ENCODE measurements at places on chromosomes 16 and 17.

DNA sequence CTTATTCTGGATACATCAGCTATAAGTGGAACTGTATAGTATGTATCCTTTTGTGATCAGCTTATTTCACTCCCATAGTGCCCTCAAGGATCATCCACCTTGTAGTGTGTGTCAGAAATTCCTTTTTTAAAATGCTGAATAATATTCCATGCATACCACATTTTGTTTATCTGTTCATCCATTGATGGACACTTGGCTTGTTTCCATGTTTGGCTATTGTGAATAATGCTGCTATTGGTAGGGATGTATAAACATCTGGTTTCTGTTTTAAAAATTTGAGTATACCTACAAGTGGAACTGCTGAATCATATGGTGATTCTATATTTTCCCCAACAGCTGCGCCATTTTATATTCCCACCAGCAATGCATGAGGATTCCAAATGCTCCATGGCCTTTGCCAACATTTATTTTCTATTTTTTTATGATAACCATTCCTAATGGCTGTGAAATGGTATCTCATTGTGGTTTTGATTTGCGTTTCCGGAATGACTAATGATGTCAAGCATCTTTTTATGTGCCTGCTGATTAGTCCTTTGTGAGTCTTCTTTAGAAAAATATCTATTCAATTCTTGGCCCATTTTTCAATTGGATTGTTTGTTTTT is 11.6 kb downstream of the RCVRN start:
- no peak for DNase-seq

GRCh38 chr16:11582157-11582814 is 4.4 kb downstream of the LITAF start:
- DNase-seq: no peak

- DNase-seq: no peak
Observed at GRCh38 chr17:37158290-37158689, 209.5 kb downstream of the AATF start.

DNA sequence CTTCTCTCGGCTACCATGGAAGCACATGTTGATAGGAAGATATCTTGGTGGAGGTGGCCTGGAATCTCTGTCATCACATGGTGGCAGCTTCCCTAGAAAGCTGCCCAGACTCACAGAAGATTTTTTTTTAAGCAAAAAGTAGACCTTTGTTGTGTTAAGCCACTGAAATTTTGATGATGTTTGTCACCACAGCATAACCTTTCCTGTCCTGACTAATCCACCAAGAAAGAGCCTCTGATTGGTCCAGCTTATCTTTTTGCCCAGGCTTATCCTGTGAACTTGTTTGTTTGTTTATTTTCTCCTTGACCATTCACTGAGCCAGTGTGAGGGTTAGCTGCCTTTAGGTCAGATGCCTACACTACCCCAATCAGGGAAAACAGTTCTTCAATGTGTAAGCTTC is 96.5 kb upstream of the LHX1 start:
- no peak for DNase-seq

- no peak for DNase-seq
Observed at GRCh38 chr17:72165867-72166439, 45.1 kb downstream of the SOX9 start.

DNA sequence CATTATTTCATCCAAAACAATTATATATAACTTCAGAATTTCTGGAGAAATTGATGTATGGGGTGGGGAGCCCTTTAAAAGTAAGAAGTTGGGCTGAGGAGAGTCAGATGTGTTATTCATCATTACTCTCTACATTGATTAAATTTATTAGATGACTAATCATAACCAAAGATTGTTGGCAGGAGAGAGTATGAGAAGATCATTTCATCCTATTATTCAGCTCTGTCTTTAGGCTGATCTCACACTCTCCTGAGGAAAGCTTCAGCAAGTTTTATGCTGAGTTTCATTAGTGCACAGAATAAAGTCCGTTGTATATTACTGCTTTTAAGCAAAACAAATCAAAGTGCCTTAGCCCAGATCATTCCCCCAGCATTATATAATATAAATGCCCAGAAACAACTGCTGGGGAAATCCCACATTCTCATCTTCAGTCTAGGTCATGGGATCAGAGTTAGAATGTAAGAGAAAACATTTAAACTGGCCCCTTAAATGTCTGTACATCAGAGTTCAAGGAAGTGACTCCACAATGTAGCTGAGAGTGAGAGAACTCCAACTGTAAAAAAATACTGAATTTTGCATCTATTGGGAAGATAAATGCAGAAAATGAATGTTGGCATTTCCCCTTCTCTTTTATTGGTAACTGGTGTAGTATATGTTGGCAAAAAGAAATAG is 130.1 kb upstream of the HLF start:
- DNase-seq: no peak

DNA sequence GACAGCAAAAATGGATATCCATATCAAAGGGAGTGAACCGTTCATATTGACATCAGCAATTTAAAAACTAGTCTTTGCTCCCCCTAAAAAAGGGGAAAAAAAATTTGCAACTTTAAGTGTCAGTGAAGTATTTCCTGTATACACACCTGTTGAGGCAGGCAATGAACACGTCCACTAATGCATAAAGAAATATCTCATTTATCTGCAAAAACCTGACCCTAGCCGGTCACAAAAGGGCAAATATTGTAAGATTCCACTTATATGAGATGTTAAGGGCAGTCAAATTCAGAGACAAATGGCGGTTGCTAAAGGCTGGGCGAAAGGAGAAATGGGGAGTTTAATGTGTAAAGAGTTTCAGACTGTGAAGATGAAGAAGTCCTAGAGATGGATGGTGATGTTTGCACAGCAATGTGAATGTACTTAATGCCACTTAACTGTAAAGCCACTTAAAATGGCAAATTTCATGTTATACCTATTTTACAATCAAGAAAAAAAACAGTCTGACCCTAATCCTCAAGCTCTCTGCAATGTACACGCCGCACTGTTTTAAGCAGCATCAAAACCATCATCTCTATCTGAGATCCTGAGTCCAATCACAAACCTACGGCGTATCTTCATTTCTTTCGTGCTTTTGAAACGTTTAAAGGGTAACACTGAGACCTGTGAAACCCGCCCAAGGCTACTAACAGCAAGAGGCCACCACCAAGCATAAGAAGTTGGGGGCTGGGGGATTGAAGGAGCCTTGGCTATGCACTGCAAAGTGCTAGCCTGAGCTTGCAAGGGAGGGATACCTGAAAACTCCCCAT is 1.1 kb downstream of the PARN start:
- DNase-seq: no peak

- no peak for DNase-seq
Observed at GRCh38 chr17:82611140-82612058, 36.8 kb downstream of the WDR45B start.

GRCh38 chr17:21196126-21196525 is 17.8 kb downstream of the TMEM11 start:
- no peak for DNase-seq

- no peak for DNase-seq
Observed at GRCh38 chr16:86170720-86171119, 271.8 kb downstream of the IRF8 start.

DNA sequence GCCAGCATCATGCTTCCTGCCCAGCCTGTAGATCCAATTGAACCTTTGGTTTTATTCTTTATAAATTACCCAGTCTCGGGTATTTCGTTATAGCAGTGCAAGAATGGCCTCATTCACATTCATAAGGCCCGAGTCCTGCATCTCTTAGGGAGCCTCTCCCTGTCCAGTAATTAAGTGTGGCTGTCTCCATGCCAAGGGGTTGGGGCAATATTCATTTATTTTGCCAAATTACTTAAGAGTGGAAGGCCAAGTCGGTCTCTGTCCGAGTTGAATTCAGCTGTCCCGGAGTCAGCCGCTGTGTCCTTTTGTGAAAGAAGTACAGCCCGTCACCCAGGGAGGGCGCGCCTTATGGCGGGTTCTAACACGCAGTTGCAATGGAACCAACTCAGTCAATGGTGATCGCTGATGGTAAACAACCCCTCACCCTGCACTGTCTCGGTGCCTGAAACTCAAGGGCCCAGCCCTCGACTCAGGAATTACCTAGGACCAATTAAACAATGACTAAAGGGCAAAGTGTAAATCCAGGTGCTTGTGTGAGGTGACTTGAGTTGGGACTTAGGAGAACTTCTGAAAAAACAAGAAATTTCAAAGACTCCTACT is 22.2 kb downstream of the KIAA0513 start:
- DNase-seq: no peak

DNA sequence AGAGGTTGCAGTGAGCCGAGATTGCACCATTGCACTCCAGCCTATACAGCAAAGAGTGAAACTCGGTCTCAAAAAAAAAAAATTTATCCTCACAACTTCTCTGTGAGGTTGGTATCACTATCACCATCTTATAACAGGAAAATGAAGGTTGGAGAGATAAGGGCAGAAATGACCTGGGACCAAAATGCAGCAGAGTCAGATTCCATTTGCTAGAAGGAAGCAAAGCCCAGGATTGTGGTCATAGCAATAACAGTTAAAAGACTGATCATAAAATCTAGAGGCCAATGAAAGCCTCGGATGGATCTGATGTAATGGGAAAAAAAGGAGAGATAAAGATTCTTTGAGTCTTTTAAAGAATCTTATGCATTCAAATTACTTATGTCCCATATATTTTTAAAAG is 69.6 kb upstream of the TEKT1 start:
- no peak for DNase-seq

GRCh38 chr17:19708431-19709175 is 7.8 kb downstream of the SLC47A2 start:
- no peak for DNase-seq

DNA sequence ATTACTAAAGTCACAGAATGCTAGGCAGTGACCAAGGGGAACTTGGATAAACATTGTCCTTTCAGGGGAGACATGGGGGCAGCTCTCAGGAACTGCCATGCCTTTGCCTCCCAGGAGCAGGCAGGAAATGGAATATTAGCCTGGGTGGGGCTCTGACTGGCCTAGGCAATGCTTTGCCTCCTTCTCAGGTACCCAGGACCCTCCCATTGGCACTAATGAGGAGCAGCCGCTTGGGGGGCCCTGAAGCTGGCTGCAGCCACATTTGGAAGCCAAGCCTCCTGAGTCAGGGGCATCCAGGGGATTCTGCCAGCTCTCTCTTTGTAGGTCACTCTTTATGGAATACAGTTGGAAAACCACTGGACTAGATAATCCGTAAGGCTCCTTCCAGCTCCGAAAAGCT is 5.5 kb downstream of the CPSF4L start:
- DNase-seq: no peak

- no peak for DNase-seq
Observed at GRCh38 chr16:1137604-1138003, 15.3 kb upstream of the CACNA1H start.

DNA sequence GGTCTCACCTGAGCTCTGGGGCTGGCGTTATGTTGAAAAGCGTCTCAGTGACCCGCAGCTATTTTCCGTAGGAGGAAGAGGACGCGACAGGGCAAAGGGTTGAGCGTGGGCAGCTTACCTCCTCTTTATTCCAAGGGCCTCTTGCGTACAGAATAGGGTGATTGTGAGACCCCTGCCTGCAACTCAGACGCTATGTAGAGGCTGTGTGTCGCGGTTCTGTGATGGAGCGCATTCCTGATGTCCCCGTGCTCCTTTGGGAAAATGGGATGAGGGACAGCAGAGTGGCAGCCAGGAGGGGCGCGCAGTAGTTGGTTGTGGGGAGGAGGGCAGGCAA is 531 bp upstream of the CDH8 start:
- no peak for DNase-seq

- DNase-seq: no peak
Observed at GRCh38 chr16:59614466-59615240, 880.5 kb upstream of the GOT2 start.

DNA sequence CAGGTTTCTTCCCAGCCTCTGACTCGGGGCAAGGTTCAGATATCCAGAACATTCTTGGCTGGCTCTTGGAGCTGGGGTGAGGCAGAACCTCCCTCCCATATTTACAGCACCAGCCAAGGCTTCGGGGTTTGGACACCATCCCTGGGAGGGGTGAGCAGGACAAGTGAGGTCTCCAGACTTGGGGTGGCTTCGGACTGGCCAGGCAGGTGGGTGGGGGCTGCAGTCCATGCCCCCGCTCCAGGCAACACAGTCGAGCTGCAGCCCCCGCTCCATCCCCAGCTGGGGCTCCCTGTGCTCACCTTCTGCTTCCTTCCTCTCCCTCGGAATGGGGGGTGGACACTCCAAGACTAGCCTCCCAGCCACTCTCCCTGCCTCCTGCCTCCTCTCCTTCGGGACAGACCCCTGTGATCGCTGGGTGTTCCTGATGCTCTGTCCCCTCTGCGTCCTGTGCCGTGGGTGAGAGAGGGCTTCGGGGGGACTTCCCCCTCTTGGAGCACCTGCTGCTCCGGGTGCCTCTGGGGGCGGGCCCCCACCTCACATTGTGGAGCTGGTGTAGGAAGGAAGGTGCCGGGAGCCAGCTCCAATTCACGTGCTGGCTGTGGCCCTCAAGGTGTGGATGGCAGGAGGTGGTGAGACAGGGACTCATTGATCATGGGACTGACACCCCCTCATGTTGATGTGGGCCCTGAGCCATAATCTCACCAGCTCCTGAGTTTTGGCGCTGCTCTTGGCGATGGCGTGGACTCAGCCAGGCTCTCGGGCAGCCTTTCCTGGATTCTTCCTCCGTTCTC is 189.2 kb downstream of the SEC14L1 start:
- DNase-seq: no peak

DNA sequence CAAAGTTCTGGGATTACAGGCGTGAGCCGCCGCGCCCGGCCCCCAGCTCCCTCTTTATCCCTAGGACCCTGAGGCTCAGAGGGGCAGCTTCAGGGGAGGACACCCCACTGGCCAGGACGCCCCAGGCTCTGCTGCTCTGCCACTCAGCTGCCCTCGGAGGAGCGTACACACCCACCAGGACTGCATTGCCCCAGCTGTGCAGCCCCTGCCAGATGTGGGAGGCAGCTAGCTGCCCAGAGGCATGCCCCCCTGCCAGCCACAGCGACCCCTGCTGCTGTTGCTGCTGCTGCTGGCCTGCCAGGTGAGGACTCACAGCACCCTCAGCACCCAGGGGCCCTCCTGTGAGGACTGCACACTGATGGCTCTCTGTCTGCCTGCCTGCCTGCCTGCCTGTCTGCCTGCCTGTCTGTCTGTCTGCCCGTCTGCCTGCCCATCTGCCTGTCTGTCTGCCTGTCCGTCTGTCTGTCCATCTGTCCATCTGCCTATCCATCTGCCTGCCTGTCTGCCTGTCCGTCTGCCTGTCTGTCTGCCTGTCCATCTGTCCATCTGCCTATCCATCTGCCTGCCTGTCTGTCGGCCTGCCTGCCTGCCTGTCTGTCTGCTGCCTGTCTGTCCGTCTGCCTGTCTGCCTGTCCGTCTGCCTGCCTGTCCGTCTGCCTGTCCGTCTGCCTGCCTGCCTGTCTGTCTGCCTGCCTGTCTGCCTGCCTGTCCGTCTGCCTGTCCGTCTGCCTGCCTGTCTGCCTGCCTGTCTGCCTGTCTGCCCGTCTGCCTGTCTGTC is 5.0 kb downstream of the GCGR start:
- no peak for DNase-seq

- no peak for DNase-seq
Observed at GRCh38 chr17:32515677-32516383, 29.0 kb downstream of the CDK5R1 start.

All from stimulated activated CD4-positive, alpha-beta T cell treated with anti-CD3 and anti-CD28 coated beads, Interleukin-4, amount 100 ng/mL, for 1 hour (primary cell).